ENCODE measurements at places on chromosomes 2 and 18.
A peak's percentile ranks its signal among the peaks of the same experiment; 100 is the strongest.

DNA sequence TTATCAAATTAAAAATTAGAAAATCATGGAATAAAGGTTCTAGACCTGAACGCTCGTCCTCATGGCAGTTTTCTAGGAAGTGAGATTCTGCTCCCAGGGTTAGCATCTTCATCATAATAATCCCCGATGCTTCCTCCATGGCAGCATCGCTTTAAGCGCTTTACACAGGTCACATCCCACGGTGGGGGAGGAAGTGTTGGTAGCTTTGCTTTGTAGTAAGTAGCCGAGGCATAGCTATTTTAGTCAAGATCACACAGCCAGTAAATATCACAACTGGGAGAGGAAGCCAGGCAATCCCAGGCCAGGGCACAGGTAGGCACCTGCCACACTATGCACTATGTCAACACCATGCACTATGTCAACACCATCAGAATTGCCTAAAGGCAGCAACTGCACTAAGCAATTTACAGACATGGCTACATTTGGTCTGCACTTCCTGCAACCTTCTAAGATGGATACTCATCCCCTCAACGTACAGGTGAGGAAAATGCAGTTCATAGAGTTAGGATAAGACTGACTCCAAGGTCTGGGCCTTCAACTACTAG, 205.5 kb downstream of the FBXO15 start:
- DNase-seq = no peak

GRCh38 chr18:5890331-5891183, 4.8 kb downstream of the TMEM200C start:
- no peak for DNase-seq

DNA sequence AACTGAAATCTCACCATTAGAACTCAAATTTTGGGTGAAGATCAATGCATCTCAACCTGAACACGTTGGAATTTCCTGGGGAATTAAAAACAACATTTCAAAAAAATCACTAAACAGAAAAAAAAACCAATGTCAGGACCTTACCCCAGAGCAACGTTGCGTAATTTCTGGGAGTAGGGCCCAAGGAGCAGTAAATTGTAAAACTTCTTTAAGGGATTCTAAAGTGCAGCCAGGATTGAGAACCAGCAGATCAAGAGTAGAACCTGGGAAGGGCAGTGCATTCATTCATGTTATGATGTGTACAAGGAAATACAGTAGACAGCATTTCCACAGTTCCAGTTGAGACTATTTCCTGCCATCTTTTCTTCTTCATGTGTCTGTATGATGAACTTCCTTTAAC, 56.9 kb downstream of the RHBDD1 start:
- no peak for DNase-seq

DNA sequence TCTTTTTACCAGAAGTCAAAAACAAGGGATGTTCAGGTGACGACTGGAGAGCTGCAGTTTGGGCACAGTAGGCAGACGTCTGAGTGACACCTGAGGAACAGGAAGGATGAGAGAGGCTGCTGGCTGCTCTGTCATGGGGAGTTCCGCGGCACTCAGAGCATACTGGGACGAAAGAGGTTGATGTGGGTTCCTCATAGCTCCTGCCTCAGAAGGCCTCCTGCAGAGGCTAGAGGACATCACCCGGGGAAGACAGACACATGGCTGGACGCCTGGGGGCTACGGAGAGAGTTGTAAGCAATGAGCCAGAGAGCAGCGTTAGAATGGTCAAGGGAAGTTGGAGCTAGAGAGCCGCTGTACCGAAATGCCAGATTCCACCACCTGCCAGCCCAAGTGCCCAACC, 45.1 kb upstream of the GLI2 start:
- DNase-seq = no peak

DNA sequence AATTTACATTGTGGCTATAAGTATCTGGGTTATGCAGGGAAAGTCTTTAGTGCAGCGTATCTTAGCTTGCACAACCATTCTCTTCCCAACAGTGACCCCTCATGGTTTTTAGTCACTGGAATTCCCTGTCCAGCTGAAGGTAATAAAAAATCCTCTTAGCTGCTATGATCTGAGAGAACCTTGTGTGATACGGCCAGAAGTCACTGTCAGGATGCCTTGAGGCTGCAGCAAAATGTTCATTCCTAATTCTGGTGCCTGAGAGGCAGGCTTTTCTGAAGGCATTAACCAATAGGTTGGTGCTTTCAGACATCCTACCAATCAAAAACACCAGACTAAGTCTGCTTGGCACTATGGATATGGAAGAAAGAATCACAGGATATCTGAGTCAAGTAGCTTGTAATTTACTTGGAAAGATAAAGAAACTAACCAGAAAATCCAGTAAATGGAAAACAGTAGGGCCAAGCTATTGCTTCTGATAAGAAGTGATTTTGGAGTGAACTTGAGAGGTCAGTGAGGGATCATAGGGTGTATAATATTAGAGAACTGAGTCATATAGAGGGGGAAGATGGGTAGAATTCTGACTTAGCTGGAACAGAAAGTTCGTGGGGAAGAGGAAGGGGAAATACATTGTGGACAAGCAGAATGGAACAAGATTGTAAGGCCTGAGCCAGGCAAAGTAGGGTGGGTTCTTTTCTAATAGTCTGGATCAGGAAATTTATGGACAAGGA, 89.0 kb upstream of the SLC14A2 start:
- DNase-seq = no peak

- DNase-seq = peak; percentile 39
These were observed 2.7 kb downstream of the YPEL5 start for GRCh38 chr2:30149513-30149912.

DNA sequence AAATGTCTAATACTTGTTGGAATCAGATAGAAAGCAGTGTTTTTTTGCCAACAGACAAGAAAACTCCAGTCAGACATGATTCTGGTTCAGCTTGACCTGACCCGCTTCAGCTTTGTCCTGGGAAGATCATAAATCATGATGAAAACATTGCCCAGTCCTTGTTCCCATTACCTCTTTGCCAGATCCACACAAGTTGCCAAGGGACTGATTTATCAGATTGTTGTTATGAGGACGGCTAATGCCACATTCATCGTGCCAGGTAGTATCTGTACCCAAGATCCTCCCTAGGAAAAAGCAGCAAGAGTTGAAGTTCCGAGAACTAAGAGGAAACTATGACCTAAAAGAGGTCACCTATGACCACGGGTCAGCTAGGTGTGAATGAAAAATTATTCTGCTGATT, 39.0 kb downstream of the SLC40A1 start:
- DNase-seq = no peak

- DNase-seq = no peak
These were observed 110.1 kb downstream of the ZNF385B start for GRCh38 chr2:179751163-179751809.

Data from memory B cell (primary cell).